Bronchial smooth muscle cell (primary cell): ENCODE measurements at places on chromosomes 7 and 10. TPM values are rescaled to one million over a fixed set of nuclear protein-coding genes. Genes with fewer than 3 reads are reported as not detected.

CDK14 gene
- total RNA-seq = 24.3 and 51.5 TPM in 2 replicates

PDK4 gene
- total RNA-seq = 0.47 and 0.94 TPM in 2 replicates

PPP1R17 gene
- total RNA-seq = under 0.01 TPM in 1 of 2 replicates, not detected in the other

BEND7 gene
- 0.63 and 0.69 TPM in 2 replicates for total RNA-seq

EGFR gene
- total RNA-seq = 31.7 and 35.5 TPM in 2 replicates

NPFFR1 gene
- total RNA-seq = under 0.01 TPM in 1 of 2 replicates, not detected in the other

NUTM2E gene
- total RNA-seq = not detected in 2 replicates

EEPD1 gene
- total RNA-seq = 7.1 and 13.0 TPM in 2 replicates

ADAMTS14 gene
- 3.3 and 22.9 TPM in 2 replicates for total RNA-seq

MKI67 gene
- total RNA-seq = 0.60 and 1.7 TPM in 2 replicates

RELN gene
- total RNA-seq = 0.63 and 9.4 TPM in 2 replicates

CARD11 gene
- under 0.01 TPM in 1 of 2 replicates, not detected in the other for total RNA-seq

MSS51 gene
- total RNA-seq = 1.1 and 1.4 TPM in 2 replicates

SRI gene
- 82.4 and 110 TPM in 2 replicates for total RNA-seq

GATA3 gene
- not detected in 2 replicates for total RNA-seq

MPP7 gene
- total RNA-seq = under 0.01 and 0.26 TPM in 2 replicates

ANKRD26 gene
- total RNA-seq = 5.2 and 8.7 TPM in 2 replicates

NEBL gene
- total RNA-seq = 0.16 and 0.34 TPM in 2 replicates

STRIP2 gene
- 0.77 and 7.3 TPM in 2 replicates for total RNA-seq

SLC13A4 gene
- total RNA-seq = 0.16 and 0.26 TPM in 2 replicates

PHKG1 gene
- total RNA-seq = 0.47 and 1.0 TPM in 2 replicates

ZNF804B gene
- total RNA-seq = not detected in 2 replicates

C10orf53 gene
- not detected in 2 replicates for total RNA-seq

NODAL gene
- not detected in 2 replicates for total RNA-seq

NME8 gene
- not detected in 2 replicates for total RNA-seq

ZNF789 gene
- total RNA-seq = 4.7 and 5.4 TPM in 2 replicates

GPER1 gene
- total RNA-seq = 2.1 and 3.6 TPM in 2 replicates

PDGFA gene
- 2.8 and 5.0 TPM in 2 replicates for total RNA-seq

CACNB2 gene
- 1.2 and 1.3 TPM in 2 replicates for total RNA-seq

STEAP1 gene
- 20.0 and 30.7 TPM in 2 replicates for total RNA-seq

ZCCHC24 gene
- total RNA-seq = 29.6 and 35.1 TPM in 2 replicates

FAM237B gene
- total RNA-seq = not detected in 2 replicates

TSPAN33 gene
- 0.16 and 0.17 TPM in 2 replicates for total RNA-seq

NEUROD6 gene
- total RNA-seq = not detected in 2 replicates

FKBP6 gene
- total RNA-seq = not detected in 2 replicates

WNT8B gene
- total RNA-seq = not detected in 2 replicates

NRG3 gene
- not detected in 2 replicates for total RNA-seq

INHBA gene
- 5.0 and 7.9 TPM in 2 replicates for total RNA-seq

MCU gene
- 40.8 and 41.0 TPM in 2 replicates for total RNA-seq

ASIC3 gene
- 0.09 TPM in 1 of 2 replicates, not detected in the other for total RNA-seq
